ENCODE measurements at places on chromosomes 13 and 19.

DNA sequence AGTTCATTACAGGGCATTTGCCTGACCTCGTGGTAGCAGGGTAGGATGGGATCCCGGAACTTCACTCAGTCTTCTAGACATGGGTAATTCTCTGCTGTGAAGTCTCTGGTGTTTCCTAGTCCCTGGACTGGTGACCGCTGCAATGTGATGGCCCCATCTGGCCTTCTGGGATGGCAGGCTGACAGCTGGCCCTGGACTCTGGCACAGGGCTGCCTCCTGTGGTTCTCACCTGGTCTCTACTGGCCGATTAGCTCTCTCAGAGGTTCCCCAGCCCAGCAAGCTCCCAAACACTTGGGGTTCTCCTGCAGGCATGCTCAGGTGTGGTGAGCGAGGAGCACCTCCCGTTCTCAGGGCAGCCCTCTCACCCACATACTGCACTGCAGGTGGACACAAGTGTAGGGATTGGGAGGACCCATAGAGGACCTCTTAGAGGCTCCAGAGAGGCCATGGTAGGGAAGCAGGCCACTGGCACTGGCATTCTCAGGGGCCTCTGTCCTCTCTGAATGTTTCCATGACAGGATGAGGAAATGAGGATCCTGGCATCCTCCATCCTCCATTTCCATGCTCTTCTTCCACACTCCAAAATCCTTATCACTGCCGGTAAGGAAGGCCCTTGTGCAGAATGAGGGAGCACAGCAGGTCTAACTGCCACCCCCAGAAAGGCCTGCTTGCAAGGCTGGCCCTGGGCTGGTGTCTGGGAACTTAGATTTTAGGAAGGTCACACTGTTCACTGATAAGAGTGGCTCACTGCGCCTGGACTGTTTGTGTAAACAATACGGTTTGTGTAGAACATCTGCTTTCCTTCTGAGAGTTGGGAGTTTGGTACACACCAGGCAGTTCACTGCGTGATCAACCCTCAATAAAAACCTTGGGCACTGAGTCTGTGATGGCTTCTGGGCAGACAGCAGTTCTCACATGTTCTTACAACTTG, 31.5 kb upstream of the FARP1 start:
- no peak for DNase-seq

- DNase-seq = no peak
Measured at GRCh38 chr13:111862836-111863815, 203.8 kb upstream of the SOX1 start.

GRCh38 chr19:2355168-2356035, 4.7 kb upstream of the TMPRSS9 start:
- DNase-seq = no peak

GRCh38 chr19:1166872-1167573, 7.0 kb downstream of the SBNO2 start:
- no peak for DNase-seq

GRCh38 chr13:96968027-96968426, 26.2 kb downstream of the OXGR1 start:
- DNase-seq = no peak

DNA sequence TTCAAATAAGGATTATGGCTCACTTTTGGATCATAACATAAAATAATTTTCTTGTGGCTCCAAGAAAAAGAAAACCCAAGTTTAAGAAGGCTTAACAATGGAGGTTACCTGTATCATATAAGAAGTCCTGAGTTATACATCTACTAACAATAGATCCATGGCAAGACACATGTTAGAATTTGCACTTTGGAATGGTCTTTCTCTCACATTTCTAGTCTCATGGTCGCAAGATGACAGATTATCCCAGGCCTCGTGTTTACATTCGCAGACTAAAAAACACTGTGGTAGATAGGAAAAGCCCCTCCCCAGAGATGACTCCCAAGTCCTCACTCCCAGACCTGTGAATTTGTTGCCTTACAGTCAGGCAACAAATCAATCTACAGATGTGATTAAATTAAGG, 746.2 kb upstream of the GPC6 start:
- no peak for DNase-seq

DNA sequence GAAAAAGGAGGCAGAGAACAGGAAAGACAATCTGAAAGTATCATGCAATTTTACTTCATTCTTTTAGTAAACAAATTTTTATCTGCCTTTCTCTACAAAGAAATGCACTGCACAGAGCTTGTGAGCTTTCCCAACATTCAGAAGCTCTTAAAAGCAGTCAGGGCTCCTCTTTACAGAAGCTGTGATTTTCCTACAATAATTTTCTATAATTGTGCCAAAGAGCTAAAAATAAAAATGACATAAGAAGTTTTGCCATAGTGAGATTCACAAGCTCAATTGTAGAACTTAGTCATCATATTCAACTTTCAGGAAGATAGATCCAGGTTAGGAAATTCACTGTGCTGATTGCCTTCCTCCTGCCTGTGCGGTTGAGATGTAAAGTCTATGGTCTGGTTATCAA, 341.4 kb downstream of the PCDH9 start:
- no peak for DNase-seq

DNA sequence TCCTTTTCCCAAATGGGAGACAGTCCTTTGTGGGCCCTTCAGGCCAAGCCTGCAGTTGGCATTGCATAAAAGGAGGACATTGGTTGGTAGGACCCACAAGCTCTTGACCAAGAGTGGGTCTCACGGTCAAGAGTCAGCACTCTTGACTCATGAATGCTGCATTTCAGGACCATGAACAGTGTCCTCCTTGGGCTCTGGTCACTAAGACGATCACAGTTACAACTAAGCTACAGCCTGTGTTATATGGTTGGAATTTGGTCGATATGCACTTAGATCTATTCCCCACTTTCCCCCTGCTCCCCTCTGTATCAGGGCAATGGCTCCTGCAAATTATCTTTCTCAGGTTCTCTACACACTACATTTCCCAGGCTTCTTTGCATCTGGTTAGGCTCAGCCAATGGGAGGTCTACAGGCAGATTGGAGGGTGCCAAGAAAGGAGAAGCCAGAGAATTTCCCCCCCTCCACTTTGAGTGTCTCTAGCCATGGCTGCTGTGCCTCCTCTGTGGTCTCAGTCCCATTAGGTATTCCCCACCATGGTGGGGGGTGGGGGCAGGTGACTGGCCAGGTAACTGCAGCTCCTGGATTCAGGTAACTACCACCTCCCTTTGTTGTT, 3.1 kb upstream of the OLFM2 start:
- no peak for DNase-seq

DNA sequence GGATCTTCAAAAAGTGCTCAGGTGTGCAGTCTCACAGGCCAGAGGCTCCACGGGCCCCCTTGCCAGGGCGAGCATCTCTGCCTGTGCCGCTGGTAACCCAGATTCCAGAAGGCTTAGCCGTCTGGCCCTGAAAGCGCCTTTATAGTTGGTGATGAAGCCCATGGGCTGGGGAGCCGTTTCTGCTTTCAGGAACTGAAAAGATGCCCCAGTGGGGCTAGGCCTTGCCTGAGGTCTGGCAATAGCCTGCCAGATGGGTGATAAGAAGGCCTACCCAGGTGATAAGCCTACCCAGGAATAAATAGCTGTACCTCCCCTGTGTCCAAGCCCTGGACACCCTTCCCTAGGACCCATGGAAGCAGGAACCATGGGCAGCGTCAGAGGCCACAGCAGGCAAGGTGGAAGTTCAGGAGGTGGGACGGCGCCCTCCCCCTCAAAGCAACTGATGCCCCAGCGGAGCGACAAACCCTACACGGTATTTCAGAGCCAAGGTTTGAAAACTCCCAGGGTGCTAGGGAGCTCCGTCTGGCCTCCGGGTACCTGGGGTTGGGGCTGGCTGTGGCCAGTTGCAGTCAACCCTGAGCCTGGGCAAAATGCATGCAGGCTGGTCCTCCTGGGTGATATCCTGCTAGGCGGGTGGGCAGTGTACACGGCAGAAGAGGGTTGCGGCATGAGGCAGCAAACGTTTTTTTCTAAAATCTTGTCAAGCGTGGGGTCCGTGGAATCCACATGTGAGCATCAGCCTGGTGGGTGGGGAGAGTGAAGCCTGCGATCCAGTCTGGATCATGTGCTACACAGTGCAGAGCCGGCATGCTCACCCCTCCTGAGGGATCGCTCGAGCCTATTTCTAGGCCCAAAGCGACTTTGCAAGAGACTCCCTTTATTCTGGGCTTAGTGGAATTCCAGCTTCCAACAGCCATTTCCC, 45.3 kb downstream of the ACTN4 start:
- no peak for DNase-seq

DNA sequence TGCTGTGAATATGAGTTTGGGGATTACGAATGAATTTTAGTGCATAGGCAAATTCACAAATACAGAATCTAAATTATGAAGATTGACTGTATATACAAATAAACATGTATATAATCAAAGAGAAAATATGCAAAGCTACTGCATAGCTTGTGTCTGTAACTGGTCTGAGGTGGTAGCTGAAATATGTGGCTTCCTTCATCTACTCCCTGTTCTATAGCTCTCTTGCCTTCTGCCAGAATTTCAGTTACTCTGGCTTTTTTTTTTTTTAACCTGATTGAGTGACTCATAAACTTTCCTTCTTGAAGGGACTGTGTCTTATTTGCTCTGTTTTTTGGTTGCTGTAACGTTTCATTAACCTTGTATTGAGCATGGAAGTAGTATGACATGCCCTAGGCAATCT, 26.6 kb downstream of the DNAJC3 start:
- DNase-seq = no peak

DNA sequence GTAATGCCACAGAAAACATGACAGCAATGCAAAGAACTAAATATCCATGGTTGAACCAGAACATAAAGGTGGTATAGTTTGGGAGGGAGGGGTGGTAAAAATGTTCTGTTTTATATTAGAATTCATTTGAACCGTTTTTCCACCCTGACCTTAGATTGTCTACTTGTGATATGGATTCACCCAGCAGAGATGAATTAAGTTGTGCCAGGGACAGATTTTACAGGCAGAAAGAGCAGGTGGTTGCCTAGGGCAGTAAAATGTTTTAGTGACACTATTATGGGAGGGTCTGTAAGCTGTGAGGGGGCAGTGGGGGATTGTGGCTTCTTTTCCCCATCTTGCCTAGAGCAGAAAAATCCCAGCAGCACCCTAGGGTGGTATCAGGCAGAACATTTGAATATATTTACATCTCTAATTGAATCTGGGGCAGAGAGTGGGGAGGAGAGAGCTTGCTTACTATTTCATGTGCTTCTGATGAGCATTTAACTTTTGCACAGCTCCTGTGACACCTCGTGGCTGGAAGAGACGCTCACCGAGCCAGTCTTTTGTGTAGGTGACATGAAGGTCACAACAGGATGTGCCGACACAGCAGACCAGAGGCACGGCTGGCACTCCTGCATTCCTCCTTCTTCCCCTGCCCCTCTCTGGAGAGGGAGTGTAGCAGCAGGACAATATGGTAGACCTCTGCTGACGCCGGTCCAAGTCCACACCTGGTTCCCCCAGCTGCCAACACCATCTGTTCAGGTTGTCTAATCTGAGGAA, 452.3 kb downstream of the IRS2 start:
- DNase-seq = no peak

GRCh38 chr13:111620166-111620565, 299.7 kb downstream of the TEX29 start:
- no peak for DNase-seq

- DNase-seq = no peak
Measured at GRCh38 chr13:82341116-82341515, 1541.2 kb downstream of the SLITRK1 start.

GRCh38 chr13:113860665-113861432, 3.0 kb downstream of the GAS6 start:
- no peak for DNase-seq

- DNase-seq = no peak
Measured at GRCh38 chr13:33213797-33214196, 71.8 kb downstream of the STARD13 start.

- no peak for DNase-seq
Measured at GRCh38 chr19:15913384-15913783, 15.5 kb upstream of the CYP4F2 start.

DNA sequence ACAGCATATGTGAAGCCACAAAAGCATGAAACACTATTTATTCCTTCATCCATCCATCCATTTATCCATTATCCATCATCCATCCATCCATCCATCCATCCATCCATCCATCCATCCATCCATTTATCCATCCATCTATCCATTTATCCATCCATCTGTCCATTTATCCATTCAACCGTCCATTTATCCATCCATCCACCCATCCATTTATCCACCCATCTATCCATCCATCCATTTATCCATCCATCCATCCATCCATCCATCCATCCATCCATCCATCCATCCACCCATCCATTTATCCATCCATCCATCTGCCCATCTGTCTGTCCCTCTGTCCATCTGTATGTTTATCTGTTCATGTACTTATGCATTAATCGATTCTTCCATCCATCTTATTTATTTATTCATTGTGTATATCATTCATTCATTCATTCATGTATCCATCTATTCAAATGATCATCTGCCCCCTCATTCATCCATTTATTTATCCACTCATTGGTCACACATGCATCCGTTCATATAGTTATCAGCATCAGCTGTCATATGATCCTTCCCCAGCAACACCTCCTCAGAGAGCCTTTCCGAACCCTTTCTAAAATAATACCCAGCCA, 7.0 kb upstream of the MYH14 start:
- DNase-seq = no peak

DNA sequence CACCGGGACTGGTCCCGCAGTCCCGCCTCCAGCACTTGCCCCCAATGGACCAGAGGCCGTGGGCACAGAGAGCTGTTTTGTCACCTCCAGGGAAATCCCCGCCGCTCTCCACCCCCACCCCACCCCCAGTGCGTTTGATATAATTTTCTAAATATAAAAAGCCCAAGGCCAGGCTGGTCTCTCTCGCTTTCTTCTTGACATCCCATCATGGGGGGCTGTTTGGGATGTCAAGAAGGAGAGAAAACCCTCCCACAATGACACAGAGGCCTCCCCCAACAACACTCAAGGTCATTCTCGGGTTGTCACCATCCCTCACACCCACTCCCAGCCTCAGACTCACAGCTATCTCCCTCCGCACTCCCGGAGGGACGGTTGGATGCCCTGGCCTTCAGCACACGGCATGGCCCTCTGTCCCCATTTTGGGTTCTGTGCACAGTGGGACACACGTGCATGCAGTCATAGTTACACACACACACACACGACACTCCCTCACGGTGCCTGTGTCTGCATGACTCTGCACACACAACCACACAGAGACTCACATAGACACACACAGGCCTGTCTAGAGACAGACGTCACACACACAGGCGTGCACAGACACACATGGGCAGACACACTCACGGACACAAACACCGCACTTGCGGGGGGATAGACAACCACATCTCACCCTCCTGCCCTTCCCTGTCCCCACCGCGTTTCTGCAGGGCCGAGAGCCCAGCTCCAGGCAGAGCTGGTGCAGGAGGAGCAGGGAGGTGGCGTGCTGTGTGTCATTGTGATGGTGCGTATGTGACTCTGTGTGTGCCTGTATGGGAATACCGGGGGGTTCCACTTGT, 4.8 kb upstream of the NFIC start:
- DNase-seq = no peak

GRCh38 chr19:46427518-46428045, 1.2 kb downstream of the PNMA8C start:
- no peak for DNase-seq

- DNase-seq = no peak
Measured at GRCh38 chr19:30083125-30083681, 141.2 kb downstream of the URI1 start.

Data from activated CD4-positive, alpha-beta T cell treated with anti-CD3 and anti-CD28 coated beads for 4 hours (primary cell).